Stimulated activated CD4-positive, alpha-beta T cell treated with anti-CD3 and anti-CD28 coated beads, Interleukin-1b, Interleukin-23, amount 100 ng/mL, for 24 hours (primary cell): ENCODE measurements at places on chromosomes 4 and X.

DNA sequence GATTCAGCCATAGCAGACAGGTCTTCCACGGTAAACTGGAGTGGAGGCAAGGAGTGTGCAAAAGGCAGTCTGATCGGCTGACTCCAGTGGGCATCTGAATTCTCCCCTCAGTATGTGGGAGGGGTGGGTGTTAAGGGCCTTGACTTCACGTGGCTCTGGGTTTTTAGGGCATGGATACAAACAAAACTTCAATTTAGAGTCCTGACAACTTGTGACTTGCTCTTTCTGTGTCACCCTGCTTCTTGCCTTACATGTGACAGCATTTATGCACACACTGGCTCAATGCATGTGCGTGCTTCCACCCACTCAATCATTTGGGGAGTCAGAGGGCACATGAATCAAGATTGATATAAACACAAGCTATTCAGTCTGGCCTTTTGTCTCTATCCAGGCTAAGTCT is 17.5 kb downstream of the PLP1 start:
- DNase-seq, result no peak

DNA sequence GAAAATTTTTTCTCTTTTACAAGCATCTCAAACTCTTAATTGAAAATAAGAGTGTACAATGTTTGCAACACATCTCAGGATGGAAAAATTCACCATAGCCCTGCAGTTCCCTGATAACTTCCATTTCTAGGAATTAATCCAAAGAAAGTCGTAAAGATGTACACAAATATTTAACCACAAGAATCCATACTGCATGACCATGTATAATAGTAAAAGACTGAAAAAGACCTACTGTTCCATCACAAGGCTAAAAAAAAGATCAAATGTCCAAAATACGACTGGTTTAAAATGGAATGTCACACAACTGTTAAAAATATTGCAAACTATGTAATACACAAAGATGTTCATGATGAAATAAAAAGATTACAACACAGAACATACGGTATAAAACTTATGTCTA is 32.1 kb downstream of the HUWE1 start:
- no peak for DNase-seq

- DNase-seq, result no peak
These were observed 44.2 kb downstream of the ZNF81 start for GRCh38 chrX:47880927-47881326.

DNA sequence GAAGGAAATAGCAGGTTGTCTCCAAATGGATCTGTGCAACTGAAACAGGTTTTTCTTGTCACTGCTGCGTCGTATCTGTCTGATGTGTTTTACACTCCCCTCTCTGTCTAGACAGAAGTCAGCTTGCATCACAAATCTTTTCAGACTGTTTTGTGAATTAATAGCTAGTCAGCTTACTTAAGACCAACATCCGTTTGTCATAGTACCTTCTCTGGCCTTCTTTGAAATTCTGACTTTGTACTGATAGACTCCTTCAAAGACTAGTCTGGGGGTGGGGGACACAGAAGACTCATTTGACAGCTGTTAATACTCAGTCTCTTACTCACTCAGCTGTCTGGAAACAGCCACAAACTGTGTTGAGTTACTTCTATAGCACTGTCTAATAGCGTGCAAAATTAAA is 197.8 kb downstream of the PALLD start:
- no peak for DNase-seq

- no peak for DNase-seq
These were observed 11.9 kb upstream of the FAM9A start for GRCh38 chrX:8813036-8813435.

DNA sequence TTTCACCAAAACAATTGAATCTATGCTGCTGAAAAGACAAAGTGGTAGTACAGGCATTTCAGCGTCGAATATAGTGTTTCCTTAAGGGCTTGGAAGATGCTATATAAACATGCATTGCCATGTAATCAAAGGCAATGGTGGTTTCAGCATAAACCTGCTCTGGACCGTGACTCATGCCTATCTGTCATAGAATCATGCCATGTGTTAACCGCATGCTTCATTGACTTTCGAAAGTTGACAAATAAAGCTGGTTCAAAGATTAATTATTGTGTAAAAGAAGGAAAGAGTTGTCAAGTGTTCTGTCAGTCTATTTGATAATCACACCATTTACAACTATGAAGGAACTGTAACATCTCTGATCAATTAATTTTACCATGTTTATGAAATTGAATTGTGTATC is 83.2 kb downstream of the FUNDC1 start:
- no peak for DNase-seq
